ENCODE measurements at places on chromosomes 16 and 17.

DNA sequence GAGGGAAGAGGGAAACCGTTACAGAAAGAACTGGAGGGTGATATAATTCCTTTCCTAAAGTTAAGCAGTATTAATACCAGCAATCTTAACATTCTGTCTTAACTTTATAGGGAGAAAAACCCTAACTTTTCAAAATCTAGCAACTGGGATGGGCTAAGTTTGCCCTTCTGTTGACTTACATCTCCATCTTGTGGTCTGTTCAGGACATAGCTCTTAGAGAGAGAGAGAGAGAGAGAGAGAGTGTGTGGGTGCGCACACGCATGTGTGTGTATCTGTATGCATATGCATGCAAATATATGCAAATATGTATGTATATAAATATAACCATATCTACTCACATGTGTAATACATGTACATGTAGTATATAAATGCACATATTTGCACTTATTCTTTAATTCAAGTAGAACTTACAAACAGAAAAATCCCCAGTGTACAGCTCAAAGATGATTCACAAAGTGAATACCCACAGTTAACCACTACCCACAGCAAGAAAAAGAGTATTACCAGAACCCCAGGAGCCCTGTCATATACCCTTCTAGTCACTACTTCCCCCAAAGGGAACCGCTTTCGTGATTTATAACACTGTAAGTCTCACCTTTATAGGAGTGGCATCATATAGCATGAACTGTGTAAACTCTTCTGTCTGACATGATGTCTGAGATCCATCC is 46.5 kb downstream of the STX8 start:
- DNase-seq, result peak; percentile 56

DNA sequence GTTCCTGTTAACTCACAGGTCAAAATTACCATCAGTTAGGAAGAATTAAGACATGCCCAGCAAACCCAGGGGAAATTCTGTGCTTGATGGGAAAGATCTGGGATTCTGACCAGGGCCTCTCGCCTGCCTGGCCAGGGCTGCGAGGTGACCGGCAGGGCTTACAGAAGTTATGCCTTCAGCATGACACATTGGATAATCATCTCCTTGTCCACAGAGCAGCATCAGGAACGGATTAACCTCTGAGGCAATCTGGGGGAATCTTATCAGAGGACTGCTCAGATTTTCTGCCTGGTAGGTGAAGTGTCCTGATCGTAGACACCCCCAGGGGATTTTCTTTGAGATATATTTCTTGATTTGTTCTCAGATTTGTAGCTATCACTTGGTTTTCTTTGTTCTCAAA is 172.5 kb downstream of the HS3ST3A1 start:
- DNase-seq, result peak; percentile 92

DNA sequence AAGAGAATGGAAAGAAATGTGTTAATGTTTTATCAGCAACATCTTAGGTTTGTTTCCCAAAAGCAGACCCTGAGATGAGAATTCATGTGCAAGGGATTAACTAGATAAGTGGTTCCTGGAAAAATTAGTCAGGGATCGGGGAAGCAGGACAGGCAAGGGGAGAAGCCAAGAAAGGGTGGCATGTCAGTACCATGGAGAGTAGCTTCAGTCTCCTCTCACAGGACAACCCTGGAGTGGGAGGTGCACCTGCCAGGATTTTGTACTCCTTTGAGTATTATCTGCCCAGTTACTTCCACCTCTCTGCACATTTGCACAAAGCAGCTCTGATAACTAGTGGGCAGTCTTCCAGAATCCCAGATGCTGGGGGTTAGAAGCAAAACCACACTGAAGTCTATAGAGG is 117.0 kb downstream of the RGS9 start:
- peak; percentile 17 for DNase-seq

GRCh38 chr17:63113167-63113566 is 147.1 kb downstream of the TANC2 start:
- DNase-seq, result no peak

DNA sequence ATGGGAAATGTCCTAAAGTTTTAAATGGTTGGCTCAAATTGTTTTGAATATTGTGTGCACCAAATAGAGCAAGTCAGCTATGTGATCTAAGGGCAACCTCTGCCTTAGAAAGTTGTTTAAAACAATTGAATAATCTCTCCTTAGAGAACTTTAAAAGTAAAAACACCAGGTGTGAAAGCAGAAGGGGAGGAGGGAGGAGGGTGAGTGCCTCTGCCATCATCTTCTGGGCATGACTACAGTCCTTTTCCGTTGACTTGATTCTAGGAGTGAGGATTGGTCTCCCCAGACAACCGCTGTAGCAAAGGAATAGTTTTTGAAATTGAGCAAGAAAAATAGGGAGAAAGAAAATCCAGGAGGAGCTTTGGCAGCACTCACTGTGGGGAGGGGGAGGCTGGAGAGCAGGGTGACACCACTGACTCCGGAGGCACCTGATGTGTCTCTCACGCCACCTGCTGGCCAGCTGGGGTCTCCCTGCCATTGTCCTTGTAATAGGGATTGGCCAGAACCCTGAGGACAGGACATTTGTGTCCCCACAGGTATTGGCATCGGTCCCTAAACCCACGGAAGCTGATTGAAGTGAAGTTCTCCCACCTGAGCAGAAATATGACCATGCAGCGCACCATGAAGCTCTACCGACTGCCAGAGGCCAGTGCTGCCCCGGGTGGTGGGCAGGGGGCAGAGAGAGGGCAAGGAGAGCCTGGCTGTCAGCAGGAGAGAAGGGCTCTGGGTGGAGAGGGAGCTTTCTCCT is 33.3 kb downstream of the PLCD3 start:
- peak; percentile 66 for DNase-seq

DNA sequence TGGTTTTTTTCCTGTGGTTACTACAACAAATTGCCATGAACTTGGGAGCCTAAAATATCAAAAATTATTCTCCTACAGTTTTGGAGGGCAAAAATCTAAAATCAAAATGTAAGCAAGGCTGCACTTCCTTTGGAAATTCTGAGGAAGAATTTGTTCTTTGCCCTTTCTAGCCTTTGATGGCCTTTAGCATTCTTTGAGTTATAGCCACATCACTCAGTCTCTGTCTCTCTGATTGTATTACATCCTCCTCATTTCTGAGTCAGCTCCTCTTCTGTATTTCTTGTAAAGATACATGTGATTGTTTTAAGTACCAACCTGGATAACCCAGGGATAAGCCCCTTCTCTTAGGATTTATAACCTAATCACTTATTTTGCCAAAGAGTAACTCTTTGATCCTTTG is 282.0 kb downstream of the BCAS3 start:
- DNase-seq, result no peak

GRCh38 chr17:80970044-80970761 is 21.4 kb upstream of the CHMP6 start:
- DNase-seq, result no peak

GRCh38 chr16:86380030-86380429 is 130.3 kb upstream of the FOXF1 start:
- no peak for DNase-seq

- no peak for DNase-seq
Observed at GRCh38 chr16:49487746-49488145, 114.1 kb downstream of the C16orf78 start.

GRCh38 chr16:30406795-30407101 is 658 bp upstream of the ZNF771 start:
- DNase-seq, result no peak

DNA sequence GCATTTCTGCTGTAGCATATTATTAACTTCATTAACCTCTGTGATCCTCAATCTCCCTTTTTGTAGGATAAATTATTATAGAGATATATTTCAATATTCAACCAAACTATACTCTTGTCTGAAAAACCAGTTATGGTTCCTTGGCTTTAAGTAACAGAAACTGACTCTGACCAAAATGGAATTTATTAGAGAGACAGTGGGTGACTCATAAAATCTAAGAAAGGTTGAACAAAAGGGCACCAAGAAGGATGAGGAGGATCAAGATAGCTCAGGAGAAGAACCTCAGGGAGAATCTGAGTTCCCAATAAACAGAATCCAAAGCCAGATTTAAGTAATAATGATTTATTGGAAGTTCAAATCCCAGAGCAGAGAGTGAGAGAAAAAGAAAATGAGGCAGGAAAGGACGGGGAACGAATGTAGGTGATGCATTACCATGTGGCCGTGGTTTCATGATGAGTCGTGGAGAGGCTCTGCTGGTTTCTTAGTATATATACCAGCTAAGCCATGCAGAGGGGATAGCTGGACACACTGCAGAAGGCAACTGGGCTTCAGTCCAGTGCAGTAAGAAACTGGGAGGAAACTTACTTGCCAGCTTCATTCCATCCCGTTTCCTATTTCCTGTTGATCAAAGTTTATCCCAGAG is 151.5 kb upstream of the GOT2 start:
- DNase-seq, result no peak

DNA sequence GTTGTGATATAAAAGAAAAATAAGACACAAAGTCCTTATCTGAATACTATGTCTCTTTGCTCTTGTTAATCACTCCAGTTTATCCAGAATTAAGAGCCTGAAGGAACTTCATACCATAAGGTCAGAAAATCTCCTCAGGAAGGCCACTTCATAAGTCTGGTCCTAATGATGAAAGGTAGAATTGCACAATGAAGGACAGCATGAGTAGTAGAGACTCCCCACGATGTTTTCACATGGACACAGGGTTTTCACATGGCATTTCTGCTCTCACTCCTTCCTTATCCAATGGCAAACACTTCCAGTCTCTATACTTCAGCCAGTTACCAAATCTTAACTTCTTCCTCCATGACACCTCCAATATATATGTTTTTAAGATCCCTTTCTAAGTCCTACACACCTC is 10.2 kb upstream of the C17orf78 start:
- DNase-seq, result no peak

- no peak for DNase-seq
Observed at GRCh38 chr17:67765623-67766022, 47.9 kb downstream of the NOL11 start.

DNA sequence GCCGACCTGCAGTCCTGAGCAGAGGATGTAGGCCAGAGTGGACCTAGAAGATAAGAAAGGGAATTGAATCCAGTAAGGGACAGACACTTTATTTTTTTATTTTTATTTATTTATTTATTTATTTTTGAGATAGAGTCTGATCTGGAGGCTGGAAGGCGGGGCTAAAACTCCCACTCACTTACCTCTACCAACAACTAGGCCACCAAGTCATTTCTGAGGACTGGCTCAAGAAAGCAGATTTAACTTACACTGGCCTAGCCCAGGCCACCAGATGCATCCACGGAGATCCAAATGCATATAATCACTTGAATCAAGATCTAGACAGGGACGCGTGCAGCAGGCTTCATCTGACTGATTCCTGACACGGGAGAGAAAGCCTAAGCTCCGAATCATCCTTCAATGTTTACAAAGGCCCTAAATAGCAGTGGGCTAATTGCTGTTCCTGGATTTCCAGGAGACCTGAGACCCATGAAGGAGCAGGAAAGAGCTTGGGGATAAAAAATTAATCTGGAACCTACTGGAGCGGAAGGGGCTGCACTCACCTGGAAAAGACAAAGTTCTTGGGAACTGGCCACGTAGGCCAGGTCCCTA is 1.1 kb upstream of the ALOX12 start:
- peak; percentile 61 for DNase-seq

DNA sequence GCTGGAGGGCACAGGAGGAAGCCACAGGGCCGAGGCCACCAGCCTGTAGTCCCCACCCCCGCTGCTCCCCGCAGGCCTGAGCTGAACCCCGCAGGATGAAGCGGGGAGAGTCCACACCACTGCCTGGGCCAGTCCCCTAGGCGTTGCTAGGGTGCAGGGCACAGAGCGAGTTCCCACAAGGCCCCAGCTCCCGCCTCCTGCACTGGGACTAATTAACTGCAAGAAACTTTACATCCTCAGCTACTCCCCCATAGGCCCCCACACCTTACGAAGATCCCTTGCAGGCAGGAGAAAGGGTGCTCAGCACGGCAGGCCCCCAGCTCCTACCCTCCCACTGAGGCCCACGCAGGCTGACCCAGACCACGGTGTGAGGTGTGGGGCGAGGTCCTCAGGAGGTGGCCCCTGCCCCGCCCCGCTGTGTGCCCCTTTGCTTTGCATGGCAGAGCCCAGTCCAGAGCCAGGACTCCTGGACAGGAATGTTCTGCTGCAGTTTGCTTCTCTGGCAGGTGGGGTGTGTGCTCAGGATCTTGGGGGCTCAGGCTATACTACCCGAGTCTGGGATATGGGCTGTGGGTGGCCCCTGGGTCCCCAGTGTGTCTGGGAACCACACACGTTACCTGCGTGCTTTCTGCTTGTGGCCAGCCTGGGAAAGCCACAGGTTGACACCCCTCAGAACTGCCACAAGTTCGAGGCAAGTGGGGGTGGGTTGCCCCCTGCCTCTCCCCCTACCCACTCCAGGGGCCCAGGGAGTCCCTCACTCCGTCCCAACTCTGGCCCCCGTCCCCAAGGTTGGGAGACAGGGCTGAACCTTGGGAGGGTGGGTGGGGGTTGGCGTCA is 1.2 kb downstream of the GNG13 start:
- no peak for DNase-seq

GRCh38 chr16:17538927-17539326 is 68.2 kb upstream of the XYLT1 start:
- peak; percentile 72 for DNase-seq

DNA sequence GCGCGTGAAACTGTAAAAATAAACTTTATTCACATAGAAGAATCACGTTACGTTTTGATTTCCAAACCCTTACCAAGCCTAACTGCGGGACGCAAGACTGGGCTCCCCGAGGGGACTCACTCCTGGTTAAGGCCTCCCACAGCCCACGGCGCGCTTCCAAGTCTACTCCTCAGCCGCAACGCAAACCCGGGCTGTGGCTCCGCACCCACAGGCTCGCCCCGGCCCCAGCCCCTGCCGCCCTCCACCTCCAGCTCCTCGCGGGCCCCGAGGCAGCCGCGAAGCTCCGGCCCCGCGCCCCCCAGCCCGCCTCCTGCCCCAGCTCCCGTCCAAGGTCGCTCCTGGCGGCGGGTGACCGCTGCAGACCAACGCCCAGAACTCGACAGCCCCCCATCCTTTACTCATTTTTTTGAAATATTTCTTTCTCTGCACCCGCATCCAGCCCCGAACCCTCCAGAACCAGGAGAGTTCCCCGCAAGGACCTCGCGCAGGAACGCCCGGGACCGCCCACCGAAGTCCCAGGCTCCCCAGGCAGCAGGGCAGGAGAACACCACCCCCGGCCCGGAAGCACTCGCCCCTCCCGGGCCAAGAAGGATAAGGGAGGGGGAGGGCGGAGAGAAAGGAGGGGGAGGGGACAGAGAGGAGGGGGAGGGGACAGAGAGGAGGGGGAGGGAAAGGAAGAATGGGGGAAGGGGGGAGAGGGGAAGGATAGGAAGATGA is 912 bp downstream of the USP22 start:
- DNase-seq, result peak; percentile 61

DNA sequence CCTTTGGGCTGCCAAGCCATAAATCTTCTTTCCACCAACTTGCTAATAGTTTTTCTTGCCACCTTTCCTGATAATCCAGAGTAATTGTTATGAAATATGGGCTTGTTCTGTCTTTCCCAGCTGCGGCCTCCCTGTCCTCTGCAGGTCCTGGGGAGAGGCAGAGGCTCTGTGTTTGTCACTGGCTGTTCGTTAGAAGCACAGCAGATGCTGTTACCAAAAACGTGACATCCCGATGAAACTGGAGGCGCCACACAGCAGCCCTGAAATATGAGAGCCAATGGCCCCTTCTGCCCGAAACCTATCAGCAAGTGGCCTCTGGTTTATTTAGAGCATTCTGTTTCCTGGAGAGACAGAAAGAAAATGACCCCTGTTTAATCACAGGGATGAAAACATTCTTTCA is 115.1 kb upstream of the ANKFN1 start:
- DNase-seq, result no peak
